ENCODE measurements at places on chromosomes 11 and 22.

DNA sequence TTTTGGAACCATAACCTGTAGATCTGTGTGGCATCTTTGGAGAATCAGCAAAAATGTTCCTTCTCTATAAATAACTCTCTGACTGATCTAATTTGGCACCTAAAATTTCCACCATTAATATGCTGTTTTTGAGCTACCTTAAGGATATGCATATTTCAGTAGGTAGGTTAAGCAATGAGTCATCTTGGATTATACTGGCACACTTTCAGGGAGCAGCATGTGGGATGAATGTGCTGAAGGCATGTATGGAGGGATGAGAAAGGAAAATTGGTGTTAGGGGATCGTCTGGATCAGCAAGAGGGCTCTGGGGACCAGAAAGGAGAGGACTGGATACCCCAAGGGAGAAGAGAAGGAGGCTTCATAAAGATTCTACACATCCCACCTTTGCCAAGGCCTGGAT, 44.6 kb upstream of the ELF5 start:
- DNase-seq, result no peak

- DNase-seq, result no peak
Observed at GRCh38 chr22:41906822-41907221, 8.1 kb downstream of the SHISA8 start.

GRCh38 chr22:38171927-38172831, 9.5 kb downstream of the PLA2G6 start:
- no peak for DNase-seq

DNA sequence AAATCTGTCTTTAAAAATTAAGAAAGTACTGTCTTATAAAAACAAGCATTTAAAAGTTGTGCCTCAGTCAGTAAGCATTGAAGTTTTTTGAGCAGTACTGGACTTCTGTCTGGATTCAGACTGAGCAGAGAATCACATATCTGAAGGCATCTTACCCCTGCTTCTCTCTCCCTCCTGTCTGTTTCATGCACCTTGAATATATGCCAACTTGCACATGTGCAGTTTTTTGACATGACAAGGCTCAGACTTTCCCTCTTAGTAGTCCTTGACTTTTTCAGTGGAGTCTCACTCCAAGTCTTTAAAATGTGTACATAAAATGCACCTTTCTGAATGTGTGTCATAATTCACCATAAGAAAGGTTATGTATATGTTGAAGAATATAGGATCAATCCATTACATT, 19.8 kb downstream of the SPECC1L start:
- DNase-seq, result no peak

DNA sequence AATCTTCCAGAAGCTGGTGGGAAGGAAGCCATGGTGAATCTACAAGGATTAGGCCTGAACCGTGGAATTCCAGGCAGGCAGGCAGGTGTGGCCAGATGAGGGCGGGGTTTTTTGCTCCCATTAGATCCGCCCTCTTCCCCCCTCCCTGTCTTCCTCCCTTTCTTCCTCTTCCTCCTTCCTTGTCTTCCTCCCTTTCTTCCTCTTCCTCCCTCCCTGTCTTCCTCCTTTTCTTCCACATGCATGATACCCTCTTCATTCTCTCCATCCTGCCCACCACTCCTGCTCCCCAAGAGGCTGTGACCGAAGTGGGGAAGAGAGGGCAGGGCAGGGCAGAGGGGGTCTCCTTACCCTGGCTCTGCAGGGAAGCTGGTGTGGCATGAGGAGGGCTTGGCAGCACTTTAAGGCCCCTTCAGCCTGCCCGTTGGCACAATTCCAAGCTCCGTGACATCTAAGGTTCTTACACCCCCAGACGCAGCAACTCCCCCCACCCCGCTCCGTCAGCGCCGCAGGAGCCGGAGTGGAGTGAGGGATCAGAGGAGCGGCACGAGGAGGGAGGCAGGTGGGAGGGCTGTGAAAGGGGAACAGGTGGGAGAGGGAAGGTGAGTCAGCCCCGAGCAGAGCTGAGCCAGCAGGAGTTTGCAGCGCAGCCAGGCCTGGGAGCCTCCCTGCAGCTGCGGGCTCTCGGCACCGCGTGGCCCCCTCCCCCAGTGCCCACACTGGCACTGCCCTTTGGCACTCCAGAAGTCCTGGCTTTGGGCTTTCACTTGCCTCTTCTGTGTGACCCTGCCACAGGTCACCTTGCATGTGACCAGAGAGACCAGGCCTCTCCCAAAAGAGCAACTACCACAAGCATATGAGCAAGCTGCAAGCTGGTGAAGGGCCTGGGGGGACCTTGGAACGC, 32.1 kb downstream of the KCNJ4 start:
- no peak for DNase-seq

DNA sequence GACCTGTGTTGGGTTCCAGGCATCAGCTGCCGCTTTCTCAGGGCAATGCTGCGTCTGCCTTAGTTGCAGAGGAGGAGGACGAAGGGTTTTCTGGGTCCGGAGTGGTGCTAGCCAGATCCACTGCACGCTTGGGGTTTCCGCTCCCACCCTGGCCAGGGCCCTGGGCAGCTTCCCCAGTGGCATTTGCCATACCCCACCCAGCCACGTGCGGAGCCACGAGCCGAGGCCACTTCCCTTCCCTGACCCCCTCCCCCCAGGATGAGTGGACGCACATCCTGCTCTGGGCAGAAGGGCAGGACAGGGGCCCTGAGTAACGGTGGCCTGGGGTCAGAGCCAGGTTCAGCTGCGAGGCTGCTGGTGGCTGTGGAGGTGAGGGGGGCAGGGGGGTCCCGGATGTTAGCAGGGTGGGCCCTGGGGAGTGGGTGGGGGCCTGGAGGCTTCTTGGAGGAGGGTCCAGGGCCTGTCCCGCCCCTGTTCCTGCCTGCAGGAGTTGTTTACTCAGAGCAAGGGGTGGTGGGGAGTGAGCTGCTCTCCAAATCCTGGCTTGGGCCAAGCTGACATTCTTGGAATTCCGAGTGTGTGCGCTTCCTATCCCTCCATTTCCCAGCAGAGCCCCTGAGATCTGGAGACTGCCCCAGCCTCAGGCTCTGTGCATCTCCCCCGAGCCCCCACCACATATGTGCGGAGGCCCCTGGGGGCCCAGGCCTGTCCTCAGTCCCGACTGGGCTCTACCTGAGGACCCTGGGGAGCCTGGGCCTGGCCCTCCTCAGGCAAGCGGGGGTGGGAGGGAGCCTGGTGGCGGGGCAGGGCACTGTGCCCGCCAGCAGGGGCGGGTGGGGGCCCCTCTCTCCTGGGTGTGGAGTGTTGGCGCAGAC, 1.4 kb downstream of the TSPAN4 start:
- no peak for DNase-seq

DNA sequence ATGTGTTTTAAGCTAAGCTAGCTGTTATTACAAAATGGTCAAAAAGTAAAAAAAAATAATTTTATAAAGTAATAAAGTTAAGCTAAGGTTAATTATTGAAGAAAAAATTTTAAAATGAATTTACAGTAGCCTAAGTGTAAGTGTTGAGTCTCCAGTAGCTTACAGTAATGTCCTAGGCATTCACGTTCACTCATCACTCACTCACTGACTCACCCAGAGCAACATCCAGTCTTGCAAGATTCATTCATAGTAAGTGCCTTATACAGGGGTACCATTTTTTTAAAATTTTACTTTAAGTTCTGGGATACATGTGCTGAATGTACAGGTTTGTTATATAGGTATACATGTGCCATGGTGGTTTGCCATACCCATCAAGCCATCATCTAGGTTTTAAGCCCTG, 11.6 kb upstream of the OOSP4B start:
- DNase-seq, result no peak

GRCh38 chr22:43333156-43333555, 10.0 kb downstream of the SCUBE1 start:
- DNase-seq, result no peak

GRCh38 chr22:23181721-23182308, 1.5 kb downstream of the BCR start:
- no peak for DNase-seq

GRCh38 chr11:25876456-25876965, 455.4 kb upstream of the ANO3 start:
- DNase-seq, result no peak

- DNase-seq, result no peak
Observed at GRCh38 chr11:81286550-81286949, 1447.1 kb downstream of the FAM181B start.

DNA sequence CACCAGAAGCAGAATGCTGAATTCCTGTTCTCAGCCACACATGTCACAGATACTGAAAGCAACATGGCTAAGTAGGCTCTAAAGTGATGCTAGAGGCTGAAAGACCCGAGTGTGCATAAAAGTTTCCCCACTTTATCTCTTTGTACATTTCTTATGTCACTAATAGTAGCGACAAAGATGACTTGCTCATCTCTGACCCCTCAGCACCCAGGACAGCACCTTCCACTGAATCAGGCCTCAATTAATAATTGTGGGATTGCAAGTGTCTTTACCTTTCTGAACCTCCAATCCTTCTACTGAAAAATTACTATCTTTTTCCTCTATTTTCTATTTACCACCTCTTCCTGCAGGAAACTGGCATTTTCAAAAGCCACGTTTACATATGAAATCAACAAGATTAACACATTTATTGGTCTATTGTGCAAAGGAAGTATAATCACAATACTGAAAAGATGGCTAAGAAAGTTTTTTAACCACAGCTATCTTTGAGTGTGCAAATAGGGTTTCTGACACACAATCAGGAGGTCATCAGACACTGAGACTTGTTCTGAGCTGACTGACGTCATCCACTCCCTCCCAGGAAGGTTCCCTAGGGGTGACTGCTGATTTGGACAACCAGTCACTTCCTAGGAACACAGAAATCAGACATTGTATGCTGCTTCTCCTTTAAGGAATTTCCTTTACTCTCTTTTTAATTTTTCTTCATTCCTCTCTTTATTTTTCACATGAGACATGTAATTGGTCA, 213.9 kb upstream of the ISX start:
- no peak for DNase-seq

GRCh38 chr11:98940913-98941312, 79.8 kb upstream of the CNTN5 start:
- no peak for DNase-seq

DNA sequence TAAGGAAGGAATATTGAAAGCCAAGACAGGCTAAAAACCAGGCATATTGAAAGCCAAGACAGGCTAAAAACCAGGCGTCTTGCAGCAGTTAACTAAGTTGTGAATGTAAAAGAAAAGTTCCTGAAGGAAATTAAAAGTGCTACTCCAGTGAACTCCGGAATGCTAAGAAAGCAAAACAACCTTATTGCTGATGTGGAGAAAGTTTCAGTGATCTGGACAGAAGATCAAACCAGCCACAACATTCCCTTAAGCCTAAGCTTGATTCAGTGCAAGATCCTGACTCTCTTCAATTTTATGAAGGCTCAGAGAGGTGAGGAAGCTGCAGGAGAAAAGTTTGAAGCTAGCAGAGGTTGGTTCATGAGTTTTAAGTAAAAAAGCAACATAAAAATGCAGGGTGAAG, 51.4 kb downstream of the PACS1 start:
- no peak for DNase-seq

DNA sequence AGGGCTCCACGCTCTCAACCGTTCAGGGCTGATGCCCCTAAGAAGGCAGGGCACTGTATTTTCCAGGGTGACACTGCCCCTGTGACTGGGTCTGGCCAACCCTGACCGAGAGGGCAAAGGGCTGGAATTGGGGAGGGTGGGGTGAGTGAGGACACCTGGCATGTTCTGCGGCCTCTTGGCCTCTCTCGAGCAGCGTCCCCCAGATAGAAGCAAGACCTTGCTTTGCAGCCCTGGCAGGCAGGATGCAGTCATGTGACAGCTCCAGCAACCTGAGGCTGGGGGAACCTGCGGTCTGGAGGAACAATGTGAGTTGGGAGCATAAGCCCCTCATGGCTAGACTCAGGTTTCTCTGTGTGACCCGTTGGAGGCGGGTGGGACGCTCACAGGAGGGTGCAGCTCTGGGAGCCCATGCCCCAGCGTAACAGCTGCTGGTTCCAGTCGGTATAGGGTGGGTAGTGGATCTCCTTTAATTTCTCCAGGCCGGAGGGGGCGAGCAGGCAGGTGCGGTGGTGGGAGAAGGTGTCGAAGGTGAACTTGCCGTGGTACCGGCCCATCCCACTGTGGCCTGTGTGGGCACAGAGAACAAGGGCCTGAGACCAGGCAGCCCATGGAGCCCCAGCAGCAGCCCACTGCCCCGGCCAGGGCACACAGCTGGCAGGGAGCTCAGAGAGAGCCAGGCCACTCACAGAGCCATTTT, 11.4 kb downstream of the ALDH3B2 start:
- DNase-seq, result no peak

DNA sequence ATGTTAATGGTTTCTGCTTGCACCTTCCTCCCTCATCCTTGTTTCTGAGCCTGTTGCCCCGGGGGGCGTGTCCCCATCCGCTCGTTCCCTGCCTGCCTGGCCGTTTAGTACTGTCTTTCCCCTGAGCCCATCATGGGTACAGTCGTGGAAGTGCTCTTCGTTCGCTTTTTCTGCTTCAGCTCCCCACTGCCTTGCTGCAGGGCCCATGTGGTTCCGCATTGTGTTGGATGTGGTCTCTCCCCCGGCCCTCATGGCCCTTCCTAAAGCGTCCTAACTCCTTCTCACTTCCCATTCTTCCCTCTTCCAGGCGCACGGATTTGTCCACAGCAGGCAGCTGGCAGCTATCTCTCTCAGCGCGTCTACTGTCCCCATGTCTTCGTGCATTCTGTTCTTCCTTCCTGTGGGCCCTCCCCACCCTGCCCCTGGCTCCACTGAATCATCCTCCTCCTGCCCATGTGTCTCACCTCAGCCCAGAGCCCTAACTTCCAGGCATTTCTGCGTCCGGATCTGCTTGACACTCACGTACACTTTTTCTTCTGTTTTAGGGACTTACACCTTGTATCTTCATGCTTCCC, 98.1 kb downstream of the ZBTB16 start:
- no peak for DNase-seq

DNA sequence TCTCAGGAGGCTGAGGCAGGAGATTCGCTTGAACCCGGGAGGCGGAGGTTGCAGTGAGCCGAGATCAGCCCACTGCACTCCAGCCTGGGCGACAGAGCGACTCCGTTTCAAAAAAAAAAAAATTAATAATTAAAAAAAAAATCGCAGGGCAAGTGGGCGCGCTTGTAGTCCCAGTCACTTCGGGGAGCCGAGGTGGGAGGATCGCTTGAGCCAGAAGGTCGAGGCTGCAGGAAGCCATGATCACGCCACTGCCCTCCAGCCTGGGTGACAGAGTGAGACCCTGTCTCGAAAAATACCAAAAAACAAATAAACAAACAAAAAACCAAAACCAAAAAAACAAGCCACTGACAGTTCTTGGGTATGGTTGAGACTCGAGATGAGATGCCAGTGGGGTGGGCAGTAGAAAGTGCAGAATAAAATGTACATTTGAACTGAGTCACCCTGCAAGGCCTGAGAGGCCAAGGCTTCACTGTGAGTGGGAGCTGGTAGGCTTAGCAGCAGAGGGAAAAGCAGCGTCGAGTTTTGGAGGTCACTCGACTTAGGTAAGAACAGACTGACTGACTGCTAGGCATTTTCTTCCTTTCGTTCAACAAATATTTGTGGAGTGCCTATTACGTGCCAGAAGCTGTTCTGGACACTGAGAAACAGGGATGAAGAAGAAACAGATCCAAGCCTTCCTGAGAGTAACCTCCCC, 635 bp upstream of the LDHA start:
- no peak for DNase-seq

GRCh38 chr22:46043339-46043738, 66.4 kb upstream of the WNT7B start:
- peak; percentile 49 for DNase-seq

- DNase-seq, result no peak
Observed at GRCh38 chr11:126263489-126263888, 5.2 kb downstream of the SRPRA start.
